Left colon (tissue), 2 donors: ENCODE measurements at places on chromosomes 12 and 14. TPM values are rescaled to one million over a fixed set of nuclear protein-coding genes. Genes with fewer than 3 reads are reported as not detected.
A peak's percentile ranks its signal among the peaks of the same experiment; 100 is the strongest.

DNA sequence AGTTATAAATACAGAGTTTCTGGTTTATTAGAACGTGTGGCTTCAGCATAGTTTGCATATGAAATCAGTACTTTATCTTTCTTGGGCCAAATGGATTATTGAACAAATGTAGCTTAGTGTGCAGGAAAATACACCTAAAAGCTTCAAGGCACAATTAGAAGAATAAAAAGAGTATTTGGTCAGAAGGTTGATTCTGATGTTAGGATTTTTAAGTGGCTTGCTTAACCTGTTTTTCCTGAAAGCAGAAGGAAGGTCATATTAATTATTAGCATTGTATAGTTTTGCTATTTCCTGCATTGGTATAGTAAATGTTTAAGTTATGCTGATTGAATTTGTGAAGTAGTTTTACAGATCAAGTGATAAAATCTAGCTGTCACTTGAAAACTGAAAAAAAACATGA is 31.0 kb upstream of the GNS start:
- no peak for DNase-seq

DNA sequence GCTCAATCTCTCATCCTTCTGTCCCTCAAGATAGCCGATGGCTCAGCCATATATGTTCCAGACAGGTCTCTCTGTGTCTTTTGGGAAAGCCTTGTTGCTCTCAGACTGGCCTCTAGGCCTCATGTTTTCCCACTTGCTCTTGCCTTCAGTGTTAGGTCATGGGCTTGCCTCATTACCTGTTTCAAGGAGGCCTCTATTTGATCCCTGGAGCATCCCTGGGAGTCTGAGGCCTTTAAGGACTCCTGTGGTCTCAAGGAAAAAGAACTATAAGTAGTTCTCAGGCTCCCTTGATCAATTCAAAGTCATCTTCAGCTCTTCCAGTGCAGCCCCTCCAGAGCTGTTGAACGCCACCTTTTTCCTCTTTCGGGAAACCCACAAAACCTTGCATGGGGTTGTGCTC is 47.9 kb downstream of the NTF3 start:
- DNase-seq = no peak

- DNase-seq = no peak
Observed at GRCh38 chr12:57101892-57102695, 9.1 kb downstream of the STAT6 start.

DNA sequence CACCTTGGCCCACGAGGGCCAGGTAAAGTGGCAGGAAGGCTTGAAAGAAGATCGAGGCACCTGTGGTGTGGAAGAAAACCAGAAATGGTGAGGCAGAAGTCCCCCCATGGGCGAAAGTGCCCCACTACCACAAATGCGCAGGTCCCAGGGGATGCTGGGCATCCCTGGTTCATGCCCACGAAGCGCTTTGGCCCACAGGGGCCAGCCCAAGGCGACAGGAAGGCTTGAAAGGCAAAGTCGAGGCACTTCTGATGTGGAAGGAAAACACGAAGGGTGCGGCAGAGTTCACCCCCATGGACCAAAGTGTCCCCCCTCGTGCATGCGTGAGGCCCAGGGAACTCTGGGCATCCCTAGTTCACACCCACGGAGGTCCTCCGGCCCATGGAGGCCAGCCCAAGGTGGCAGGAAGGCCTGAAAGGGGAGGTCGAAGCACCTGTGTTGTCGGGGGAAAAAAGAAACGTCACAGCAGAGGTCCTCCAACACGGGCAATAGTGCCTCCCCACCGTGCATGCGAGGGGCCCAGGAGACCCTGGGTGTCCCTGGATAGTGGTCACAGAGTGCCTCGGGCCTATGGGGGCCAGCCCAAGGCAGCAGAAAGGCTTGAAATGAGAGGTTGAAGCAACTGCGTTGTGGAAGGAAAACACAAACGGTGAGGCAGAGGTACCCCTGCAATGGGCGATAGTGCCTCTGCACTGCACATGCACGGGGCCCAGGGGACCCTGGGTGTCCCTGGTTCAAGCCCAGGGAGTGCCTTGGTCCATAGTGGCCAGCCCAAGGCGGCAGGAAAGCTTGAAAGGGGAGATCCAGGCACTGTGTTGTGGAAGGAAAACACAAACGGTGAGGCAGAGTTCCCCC is 373.9 kb downstream of the ALG10 start:
- peak; percentile 12 for DNase-seq

- no peak for DNase-seq
Observed at GRCh38 chr12:57215668-57216013, 953 bp upstream of the NXPH4 start.

- DNase-seq = no peak
Observed at GRCh38 chr12:128079446-128079845, 187.5 kb upstream of the TMEM132C start.

DNA sequence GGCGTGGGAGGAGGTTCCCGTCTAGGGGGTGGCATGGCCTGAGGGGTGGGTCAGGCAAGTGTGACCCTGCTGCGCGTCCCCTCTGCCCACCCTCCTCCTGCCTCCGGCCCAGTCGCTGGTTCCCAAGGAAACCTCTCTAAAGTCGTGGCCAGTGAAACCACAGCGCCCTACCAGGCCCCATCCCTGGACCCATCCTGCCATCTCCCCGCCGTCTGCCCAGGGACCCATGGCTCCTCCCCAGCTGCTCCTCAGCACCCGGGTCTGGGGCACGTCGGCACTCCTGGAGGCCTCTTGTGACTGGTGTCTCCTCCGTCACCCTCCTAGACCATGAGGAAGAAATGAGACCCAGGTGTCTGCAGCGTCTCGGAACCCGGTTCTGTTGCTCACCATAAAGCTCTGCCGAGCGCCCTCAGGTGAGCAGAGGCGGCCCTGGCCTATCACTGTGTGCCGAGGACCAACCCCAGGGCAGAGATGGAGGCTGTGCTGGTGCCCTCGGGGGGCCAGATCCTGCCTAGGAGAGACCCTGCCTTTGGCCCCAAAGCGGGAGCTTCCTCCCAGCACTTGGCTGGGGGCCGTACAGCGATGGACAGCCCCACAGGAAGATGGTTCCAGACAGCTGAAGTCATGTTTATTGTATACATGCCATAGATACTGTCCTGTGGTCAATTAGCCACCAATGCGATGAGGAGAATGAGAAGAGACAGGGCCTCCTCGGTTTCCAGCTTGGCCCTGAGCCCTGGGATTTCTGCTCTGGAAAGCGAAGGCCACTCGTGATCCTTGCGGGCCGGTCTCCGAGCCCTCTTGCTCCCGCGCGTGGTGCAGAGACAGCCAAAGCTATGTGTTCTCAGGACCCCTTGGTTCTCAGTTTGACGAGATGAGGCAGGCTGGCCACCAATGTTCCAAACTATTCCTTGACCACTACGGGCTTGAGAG is 222.5 kb upstream of the RTL1 start:
- DNase-seq = no peak

- peak; percentile 36 for DNase-seq
Observed at GRCh38 chr14:103688906-103689902, 26.0 kb downstream of the XRCC3 start.

- DNase-seq = no peak
Observed at GRCh38 chr14:31480156-31480555, 7.7 kb downstream of the GPR33 start.

- DNase-seq = no peak
Observed at GRCh38 chr14:27184427-27184826, 586.6 kb upstream of the NOVA1 start.

GRCh38 chr14:103533137-103533998 is 4.4 kb downstream of the TRMT61A start:
- peak; percentile 75 for DNase-seq

- DNase-seq = no peak
Observed at GRCh38 chr12:54725233-54725843, 77.2 kb upstream of the DCD start.

- DNase-seq = no peak
Observed at GRCh38 chr12:87272851-87273250, 756.4 kb downstream of the C12orf50 start.

DNA sequence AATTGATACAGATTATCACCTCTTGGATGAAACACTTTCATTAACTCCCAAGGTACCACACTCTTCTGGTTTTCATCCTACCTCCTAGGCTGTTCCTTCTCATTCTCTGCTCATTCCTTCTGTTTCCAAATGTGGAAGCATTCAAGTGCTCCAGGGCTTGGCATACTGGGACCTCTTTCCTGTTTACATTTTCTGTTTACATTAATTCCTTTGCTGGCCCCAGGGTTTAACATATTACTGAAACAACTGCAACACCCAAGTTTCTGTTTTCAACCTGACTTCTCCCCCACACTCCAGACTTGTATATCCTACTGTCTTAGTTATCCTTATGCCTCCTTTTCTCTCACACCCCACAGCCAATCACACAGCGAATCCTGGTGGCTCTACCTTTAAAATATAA is 386.3 kb upstream of the GARIN6 start:
- DNase-seq = no peak

Gene CDK17
- total RNA-seq = 20.6 TPM

Gene EP400
- total RNA-seq = 38.2 TPM
